T47D (cell line): ENCODE measurements at places on chromosomes 6 and 20.

GRCh38 chr6:30326526-30327231 is at the start of gene TRIM39:
Gene TRIM39 (plus strand): TSS chr6:30326927. CDS start chr6:30329318, 2,391 bp downstream.
- DNase-seq, result peak; percentile 85

DNA sequence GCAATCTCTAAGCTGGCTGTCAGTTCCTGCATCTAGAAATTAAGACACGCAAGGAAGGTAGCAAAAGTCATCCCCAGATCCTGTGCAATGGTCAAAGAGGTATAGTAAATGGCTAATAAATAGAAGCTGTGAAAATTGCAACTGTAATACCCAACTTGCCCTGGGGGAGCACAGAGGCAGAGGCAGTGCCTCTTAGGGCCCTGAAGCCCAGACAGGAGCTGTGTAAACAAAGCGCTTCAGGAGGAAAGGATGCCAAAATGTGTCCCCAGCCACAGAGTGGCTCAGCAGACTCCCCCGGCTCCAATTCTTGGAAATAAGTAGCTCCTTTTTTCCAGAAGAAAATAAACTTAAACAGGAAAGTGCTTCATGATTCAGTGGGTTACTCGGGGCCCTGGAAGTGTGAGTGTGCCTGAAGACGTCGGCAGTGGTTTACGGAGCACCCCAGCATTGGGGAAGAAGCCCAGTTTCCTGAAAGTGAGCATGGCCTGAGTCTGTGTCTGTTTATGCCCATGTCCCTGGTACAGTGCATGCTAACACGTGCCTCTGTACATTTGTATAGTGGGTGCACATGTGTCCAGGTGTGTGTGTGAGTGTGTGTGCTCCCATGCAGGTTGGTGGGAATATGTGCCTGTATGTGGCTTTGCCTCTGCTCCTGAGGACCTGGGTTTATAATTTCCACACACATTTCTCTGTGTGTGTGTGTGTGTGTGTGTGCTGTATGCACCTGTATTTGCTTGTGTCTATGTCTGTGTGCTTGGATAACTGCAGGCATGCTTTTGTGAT is 246.7 kb downstream of the MAFB start:
- DNase-seq, result peak; percentile 36

DNA sequence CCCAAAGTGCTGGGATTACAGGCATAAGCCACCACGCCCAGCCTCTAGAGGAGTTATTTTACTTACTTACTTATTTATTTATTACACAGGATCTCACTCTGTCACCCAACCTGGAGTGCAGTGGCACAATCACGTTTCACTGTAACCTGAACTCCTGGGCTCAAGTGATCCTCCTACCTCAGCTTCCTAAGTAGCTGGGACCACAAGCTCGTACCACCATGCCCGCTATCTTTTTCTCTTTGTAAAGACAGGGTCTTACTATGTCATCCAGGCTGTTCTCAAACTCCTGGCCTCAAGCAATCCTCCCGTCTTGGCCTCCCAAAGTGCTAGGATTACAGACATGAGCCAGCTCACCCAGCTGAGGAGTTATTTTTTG is 1.6 kb upstream of the TRIB3 start:
- DNase-seq, result no peak

DNA sequence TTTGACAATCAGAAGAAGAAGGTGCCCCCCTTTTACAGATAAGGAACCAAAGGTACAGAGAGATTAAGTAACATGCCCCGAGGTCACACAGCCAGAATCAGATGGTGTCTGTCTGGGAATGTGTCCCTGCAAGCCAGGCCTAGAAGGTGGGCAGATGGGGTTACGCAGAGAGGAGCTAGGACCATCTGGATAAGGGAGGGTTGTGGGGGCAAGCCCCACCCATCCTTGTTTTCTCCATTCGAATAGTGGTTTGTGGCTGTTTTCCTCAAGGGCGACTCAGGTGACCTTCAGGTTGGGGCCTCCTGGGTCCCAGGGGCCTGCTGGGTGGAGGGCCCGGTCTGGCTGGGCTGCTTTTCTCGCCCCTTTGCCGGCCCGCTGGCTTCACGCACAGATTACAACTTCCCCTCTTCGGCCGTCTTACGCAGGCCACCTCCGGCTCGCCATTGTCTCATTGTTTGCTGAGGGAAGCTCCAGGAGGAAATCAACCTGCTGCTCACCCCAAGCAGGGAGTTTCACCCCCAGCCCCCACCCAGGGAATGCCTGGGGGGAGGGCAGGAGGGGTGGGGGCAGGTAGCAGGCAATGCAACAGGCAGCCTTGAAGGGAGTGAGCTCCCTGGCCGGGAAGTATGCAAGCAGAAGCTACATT is 30.8 kb upstream of the CSNK2A1 start:
- DNase-seq, result no peak

- no peak for DNase-seq
These were observed 21.7 kb upstream of the BNIP5 start for GRCh38 chr6:36358226-36358915.
